ENCODE measurements at places on chromosomes 2 and 18.

GRCh38 chr18:78612801-78613200 lies 366.8 kb upstream of the SALL3 start:
- DNase-seq = no peak

DNA sequence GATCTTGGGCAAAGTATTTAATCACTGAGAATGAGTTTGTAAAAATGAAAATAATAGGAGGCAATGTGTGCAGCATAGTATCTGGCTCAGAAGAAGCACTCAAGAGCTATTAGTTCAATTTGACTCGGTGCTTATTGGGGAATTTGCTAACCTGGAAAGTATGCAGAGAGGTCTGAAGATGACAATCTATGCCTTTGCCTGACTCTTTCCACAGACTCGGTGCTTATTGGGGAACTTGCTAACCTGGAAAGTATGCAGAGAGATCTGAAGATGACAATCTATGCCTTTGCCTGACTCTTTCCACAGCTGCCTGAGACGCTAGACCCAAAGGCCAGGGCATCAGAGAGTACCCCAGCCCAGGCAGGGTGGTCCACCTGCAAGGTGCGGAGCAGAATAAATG lies 12.2 kb upstream of the SH3BP4 start:
- DNase-seq = no peak

GRCh38 chr18:543447-544078 lies 36.6 kb upstream of the CETN1 start:
- DNase-seq = no peak

GRCh38 chr2:6692056-6692455 lies 173.7 kb downstream of the CMPK2 start:
- DNase-seq = no peak

DNA sequence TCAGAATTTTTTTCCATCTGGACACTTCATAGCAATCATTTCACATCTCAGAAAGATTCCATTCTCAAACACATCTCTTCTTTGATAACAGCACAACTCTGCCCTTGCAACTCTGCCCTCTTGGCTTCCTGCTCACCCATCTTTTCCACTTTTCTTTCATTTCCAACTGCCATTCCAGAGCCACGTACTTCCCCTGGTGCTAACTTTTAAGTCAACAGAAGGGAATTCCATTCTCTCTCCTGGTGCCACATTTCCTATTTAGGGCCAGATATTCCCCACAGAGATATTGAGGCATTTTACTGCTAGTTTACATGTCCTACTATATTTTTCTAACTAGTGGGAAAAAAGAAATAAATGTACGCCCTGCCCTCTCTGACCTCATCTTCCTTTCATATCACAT lies 590.2 kb downstream of the ARHGAP15 start:
- DNase-seq = no peak

- no peak for DNase-seq
These were observed 13.1 kb upstream of the VRK2 start for GRCh38 chr2:58033530-58033929.

DNA sequence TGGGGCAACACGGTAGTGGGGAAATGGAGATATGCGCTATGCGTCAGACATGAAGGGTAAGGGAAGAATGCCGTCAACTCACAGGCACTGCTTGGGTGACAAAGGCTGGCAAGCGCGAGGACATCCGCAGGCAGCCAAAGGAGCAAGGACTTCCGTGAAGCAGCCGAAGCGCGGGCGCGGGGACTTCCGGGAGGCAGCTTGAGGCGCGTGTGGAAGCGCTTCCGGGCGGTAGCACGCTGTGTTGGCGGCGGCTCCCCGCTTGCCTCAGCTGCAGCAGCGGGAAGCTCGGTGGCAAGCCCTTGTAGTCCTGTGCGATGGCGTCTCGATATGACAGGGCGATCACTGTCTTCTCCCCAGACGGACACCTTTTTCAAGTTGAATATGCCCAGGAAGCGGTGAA lies at the start of gene PSMA8:
PSMA8 (plus strand) TSS at position 218 of the 400 bp plus-strand sequence; CDS start at position 315, 97 bp downstream.
- DNase-seq = peak; percentile 10

GRCh38 chr2:175039490-175039889 lies 34.3 kb upstream of the CHN1 start:
- no peak for DNase-seq

DNA sequence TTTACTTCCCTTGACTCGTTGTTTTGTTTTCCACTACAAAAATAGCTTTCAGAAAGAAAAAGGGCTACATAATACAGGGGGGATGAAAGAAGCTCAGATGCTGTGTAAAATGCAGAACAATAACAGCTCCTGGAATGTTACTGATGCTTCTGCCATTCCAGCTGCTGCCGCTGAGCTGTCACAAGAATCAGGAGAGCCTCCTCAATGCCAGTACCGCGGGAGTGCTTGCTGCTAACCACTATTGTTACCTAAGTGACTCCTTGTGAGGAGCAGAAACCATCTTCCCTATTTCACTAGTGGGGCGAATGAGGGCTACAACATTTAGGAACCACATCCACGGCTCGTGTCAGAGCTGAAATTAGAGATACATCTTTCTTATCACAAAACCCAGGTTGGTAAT lies 384.8 kb downstream of the GALR1 start:
- DNase-seq = no peak

DNA sequence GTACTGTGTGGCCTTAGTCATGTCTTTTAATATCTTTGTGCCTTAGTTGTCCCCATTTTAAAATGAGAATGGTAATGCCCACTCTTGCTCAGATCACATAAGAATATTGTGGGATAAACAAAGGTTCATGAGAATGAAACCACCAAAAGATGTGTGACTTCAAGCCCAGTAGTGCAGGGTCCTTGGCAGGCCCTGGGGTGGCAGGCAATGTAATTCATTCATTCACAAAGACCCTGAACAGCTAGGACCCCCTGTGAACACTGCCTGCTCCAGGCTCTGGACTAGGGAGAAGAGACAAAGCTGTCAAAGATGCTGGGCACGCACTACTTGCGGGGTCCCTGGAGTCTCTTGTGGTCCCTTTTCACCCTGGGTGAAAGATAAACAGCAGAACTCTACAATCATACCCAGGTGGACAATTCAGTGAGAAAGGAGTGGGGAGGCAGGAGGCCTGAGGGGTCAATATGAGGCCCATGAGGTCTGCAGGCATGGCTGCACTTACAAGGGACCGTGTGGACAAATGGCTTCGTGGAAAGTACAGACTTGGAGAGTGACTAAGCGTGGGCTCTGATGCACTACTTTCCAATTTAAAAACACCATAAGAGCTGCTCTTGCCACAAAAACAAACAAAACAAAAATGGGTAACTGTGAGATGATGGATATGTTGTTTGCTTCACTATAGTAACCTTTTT lies 136.1 kb downstream of the SMAD7 start:
- peak; percentile 62 for DNase-seq

GRCh38 chr2:217905395-217905794 lies 97.4 kb downstream of the TNS1 start:
- no peak for DNase-seq

DNA sequence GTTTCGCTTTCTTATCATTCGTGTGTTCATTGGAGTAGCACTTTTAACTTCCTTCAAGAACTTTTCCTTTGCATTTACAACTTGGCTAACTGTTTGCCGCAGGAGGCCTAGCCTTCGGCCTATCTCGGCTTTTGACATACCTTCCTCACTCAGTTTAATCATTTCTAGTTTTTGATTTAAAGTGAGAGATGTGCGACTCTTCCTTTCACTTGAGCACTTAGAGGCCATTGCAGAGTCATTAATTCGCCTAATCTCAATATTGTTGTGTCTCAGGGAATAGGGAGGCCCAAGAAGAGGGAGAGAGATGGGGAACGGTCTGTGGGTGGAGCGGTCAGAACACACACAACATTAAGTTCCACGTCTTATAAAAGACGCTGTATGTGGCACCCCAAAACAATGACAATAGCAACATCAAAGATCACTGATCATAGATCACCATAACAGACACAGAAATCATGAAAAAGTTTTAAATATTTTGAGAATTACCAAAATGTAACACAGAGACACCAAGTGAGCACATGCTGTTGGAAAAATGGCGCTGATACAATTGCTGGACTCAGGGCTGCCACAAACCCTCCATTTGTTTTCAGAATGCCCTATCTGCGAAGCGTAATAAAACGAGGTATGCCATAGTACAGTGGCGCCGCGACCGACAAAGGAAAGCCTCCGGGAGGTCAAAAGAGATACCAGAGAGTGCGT lies 553 bp downstream of the TIGD1 start:
- DNase-seq = no peak

DNA sequence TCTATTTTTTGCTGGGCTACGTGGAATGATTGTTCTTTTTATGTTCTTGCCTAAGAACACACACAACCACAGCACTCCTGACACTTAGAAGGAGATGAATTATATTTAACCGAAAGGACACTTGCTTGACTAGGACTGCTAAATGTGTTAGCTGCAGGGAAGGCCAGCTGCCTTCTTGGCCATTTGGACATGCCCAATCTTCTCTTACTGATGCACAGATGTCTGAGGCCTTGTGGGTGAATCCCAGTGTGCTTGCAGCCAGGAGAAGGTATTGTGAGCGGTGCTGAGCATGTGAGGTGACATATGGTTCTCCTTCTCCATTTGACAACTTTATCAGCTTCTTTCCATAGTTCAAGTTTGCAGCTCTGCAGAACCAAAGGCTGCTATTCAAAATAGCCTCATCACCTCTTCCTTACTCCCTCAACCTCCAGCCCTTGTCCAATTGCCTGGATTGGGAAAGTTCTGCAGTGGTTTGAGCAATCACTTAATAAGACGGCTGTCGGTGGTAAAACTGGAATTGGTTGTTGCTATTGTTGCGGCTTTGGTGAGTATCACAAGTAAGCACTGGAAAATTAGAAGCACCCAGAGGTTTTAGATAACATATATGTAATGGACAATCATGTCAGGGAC lies 1113.3 kb downstream of the TSN start:
- DNase-seq = no peak

DNA sequence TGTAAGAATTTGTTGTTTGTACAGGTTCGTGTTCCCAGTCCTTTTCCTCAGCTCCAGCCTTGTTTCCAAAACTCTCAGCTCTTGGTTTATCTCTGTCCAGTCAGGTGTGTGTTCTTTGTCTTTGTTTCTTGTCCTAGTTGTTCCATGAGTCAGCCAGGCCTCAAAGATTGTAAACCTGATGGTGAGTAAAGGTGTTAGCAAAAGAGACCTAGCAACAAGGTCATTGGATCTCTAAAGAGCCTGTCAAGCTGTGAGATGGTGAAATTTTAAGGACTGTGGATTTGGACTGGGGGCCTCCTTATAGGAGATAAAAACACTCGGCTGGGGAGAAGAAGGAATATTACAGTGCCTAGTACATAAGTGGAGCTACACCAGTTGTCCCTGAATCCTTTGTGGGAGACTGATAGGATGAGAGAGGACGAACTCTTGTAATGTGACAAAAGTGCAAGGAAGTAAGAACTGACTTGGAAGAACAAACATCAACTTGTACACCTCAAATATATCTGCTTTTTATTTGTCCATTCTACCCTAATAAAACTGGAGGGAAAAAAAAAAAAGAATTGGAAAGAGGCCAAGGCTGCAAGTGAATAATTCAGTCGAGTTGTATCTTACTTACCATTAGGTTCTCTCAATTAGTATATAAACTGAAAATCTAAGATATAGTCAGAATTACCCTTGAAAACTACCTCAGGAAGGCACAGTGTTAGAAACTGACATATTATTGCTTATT lies 37.2 kb downstream of the ITGA6 start:
- DNase-seq = no peak

DNA sequence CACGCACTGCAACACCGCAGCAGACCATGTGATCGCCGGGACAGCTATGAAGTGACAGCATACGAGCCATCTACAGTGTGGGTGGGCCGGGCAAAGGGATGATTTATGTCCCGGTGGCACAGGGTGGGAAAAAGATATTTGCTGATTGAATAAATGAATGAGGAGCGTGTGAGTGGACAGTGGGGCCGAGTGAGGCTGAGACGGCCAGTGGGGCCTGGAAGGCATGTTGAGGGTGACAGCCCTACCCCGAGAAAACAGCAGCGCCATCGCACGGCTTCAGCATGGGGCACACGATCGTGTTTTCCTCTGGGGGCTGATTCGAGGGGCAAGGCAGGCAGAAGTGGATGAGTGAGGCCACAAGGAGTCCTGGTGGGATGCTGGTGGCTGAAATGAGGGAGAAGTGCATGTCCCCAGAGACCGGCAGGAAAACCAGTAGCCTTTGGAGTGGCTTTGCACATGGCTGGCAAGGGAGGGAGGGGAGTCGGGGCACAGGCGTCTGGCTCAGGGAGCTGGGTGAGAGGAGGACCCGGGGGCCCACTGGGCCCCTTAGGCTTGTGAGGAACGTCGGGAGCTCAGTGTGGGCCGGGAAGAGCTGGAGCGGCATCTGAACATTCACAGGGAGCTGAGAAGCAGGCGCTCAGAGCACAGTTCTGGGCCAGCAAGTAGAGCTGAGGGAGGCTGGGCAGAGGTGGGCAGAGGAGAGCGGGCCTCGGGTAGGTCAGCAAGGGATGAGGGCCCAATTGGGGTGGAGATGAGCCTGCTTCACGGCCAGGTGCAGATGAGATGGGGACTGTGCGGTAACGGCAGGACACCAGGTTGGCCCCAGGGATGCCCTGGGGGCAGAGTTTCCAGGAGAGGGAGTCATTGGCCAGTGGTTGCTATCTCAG lies 32.1 kb upstream of the MAL start:
- DNase-seq = no peak

DNA sequence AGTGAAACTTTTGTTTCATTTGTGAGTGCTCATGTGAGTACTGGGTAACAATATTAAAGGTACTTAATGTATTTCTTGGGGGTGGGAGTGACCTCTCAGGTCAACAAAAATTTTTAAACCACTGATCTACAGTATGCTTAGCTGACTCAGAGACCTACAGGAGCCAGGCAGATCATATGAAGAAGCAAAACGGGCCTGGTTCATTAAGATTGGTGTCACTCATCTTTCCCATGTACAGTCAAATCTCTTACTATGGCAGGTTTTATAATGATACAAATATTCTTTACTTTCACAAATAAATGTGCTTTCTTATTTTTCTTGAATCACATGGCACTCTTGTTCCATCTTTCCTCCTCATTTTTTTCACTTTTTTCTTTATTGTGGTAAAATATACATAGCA lies 7.7 kb upstream of the TMSB10 start:
- DNase-seq = no peak

DNA sequence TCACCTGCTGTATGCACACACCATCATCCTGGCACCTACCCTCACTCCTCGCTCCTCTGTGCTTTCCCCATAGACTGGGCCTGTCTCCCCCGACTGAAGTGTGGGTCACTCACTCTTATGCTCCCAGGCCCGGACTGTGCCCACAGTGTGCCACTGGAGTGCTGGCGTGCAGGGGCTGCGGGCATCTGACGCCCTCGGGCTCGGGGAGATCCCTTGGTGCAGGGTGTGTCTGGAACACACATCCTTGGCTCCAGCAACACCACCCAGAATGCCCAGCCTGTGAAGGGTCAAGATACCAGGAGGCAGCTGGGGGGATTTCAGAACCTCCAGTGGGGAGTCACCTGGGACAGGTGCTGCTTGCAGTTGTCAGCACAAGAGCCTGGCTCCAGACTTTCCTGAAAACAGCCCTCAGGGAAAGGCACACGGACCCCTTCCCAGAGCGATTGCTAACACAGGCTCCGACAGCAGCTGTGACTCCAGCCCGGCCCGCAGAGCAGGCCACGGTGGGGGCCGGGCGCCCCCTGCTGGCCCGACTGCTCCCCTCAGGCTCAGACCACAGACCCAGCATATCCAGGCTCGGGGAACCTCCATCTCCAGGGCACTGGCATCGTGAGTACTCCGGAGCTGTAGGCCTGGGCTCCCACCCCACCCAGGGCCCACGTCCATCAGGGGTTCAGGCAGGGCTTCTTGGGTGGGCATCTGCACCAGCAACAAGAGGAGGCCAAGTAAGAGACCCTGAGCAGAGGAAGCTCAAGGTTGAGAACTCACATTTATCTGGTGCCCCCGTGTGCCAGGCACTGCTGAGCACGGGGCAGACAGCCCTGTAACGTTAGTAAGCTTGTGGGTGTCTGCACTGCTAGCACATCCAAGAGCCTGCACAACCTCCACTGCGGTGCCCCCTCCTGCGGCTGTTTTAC lies 8.6 kb downstream of the HS1BP3 start:
- DNase-seq = peak; percentile 87
